Activated CD8-positive, alpha-beta T cell treated with anti-CD3 and anti-CD28 coated beads for 36 hours (primary cell): ENCODE measurements at places on chromosomes 4 and X. TPM values are rescaled to one million over a fixed set of nuclear protein-coding genes. Genes with fewer than 3 reads are reported as not detected.
A peak's percentile ranks its signal among the peaks of the same experiment; 100 is the strongest.

ESX1 gene
- total RNA-seq = not detected

PALLD gene
- 0.41 TPM for total RNA-seq

FGFBP2 gene
- 8.2 TPM for total RNA-seq

GSTCD gene
- total RNA-seq = 16.2 TPM

TRIM61 gene
- 1.1 TPM for total RNA-seq

DNA sequence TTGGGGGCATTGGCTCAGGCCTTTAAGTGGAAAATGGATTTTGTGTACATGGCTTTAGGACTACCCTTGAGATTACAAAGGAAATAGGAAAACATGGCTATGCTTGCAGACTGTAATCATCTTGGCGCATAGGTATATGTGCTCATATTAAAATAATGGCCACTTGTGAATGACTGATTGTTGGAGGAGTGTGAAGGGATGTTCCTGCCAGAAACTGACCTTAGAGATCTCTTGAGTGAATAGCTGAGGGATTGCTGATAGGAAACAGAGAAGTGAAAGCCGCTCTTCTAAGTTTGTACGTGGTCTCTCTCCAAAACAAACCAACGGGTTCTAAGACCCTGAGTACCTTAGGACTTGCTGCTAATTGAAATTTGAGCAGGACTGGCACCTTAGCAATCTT is 186.0 kb downstream of the MGST2 start:
- H3K4me3 ChIP-seq = no peak overlapping the region
- H3K27me3 ChIP-seq = peaks cover 5% of the 10 kb centered on the region
- no peak overlapping the region for H3K27ac ChIP-seq
- no peak for DNase-seq

- no peak overlapping the region for H3K4me3 ChIP-seq
- no peaks in the 10 kb centered on the region for H3K27me3 ChIP-seq
- H3K36me3 ChIP-seq = peaks cover 19% of the 10 kb centered on the region
- H3K27ac ChIP-seq = no peak overlapping the region
- peaks cover 22% of the 10 kb centered on the region for H3K4me1 ChIP-seq
Measured at GRCh38 chr4:70991596-70991995, 1.9 kb upstream of the DCK start.

- no peaks in the 10 kb centered on the region for H3K27me3 ChIP-seq
- H3K4me3 ChIP-seq = no peak overlapping the region
Measured at GRCh38 chrX:39952989-39953388, 144.8 kb downstream of the BCOR start.

DNA sequence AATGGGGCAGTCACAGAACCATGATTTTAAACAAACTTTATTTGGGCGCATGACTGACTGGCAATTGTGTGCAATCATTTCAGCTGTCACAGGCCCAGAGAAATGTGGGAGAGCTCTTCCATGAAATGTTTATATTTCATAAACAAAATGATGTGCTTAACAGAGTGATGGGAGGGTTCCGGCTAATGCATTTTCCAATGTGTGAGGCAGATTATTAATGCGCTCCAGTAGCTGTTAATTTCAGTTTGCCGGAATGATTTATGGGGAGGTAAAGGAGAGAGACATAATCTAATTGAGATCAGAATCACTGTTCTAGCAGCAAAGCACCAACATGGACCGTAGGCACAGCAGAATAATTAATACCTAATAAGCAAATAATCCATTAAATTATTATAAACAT is 55.6 kb downstream of the NKX6-1 start:
- no peak overlapping the region for H3K27ac ChIP-seq
- DNase-seq = no peak
- H3K27me3 ChIP-seq = peaks cover 3% of the 10 kb centered on the region
- H3K4me3 ChIP-seq = no peak overlapping the region
- H3K4me1 ChIP-seq = no peaks in the 10 kb centered on the region
- no peaks in the 10 kb centered on the region for H3K36me3 ChIP-seq

- DNase-seq = no peak
- H3K27me3 ChIP-seq = no peaks in the 10 kb centered on the region
- H3K36me3 ChIP-seq = no peaks in the 10 kb centered on the region
- H3K27ac ChIP-seq = no peak overlapping the region
Measured at GRCh38 chr4:46506876-46507275, 116.9 kb upstream of the GABRA2 start.

GRCh38 chr4:55561889-55562288 is 15.2 kb upstream of the CLOCK start:
- H3K36me3 ChIP-seq = no peaks in the 10 kb centered on the region
- peaks cover 19% of the 10 kb centered on the region for H3K27me3 ChIP-seq
- DNase-seq = peak; percentile 26
- peaks cover 13% of the 10 kb centered on the region for H3K4me1 ChIP-seq

DNA sequence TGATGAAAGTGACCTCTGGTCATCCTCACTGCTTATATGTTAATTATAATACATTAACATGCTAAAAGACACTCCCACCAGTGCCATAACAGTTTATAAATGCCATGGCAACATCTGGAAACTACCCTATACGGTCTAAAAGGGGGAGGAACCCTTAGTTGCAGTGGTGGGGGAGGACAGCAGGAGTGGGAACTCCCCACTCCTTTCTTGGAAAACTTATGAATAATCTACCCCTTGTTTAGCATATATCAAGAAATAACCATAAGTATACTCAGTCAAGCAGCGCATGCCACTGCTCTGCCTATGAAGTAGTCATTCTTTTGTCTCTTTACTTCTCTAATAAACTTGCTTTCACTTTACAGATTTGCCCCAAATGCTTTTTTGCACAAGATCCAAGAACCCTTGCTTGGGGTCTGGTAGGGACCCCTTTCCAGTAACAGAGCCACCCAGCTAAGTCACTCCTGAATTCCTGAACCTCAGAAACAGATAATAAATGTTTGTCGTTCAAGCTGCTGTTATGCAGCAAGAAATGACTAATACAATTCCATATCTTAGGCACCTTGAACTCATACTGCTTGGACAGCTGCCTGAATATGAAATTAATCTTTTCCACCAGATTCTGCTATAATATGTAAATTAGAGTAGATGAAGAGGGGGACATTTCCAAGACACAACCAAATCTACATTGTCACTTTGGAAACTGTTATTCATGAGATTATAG is 14.4 kb upstream of the REPS2 start:
- H3K36me3 ChIP-seq = no peaks in the 10 kb centered on the region
- peaks cover 3% of the 10 kb centered on the region for H3K4me1 ChIP-seq
- H3K27ac ChIP-seq = no peak overlapping the region
- no peak overlapping the region for H3K4me3 ChIP-seq
